ENCODE measurements at places on chromosomes 6 and 20. TPM values are rescaled to one million over a fixed set of nuclear protein-coding genes. Genes with fewer than 3 reads are reported as not detected.

The ARMC2 gene
- polyA plus RNA-seq, result 3.8 TPM

The SLC12A5 gene
- not detected for polyA plus RNA-seq

The ADTRP gene
- 12.7 TPM for polyA plus RNA-seq

The HCRTR2 gene
- not detected for polyA plus RNA-seq

The SLC22A3 gene
- polyA plus RNA-seq, result 1.8 TPM

The MYMX gene
- not detected for polyA plus RNA-seq

The CASP8AP2 gene
- polyA plus RNA-seq, result 5.4 TPM

The ADAM33 gene
- polyA plus RNA-seq, result not detected

The SLC29A1 gene
- 51.0 TPM for polyA plus RNA-seq

The PCSK2 gene
- not detected for polyA plus RNA-seq

The TGM2 gene
- polyA plus RNA-seq, result 18.4 TPM

The OR2H1 gene
- polyA plus RNA-seq, result not detected

The CRISP3 gene
- not detected for polyA plus RNA-seq

The CDH26 gene
- polyA plus RNA-seq, result 1.1 TPM

The KAT14 gene
- 9.8 TPM for polyA plus RNA-seq

The ABHD12 gene
- polyA plus RNA-seq, result 8.3 TPM

The FGD2 gene
- polyA plus RNA-seq, result 0.13 TPM

The NHSL1 gene
- polyA plus RNA-seq, result 28.1 TPM

The GLO1 gene
- polyA plus RNA-seq, result 301 TPM

The SLC22A1 gene
- 0.76 TPM for polyA plus RNA-seq

The RHAG gene
- polyA plus RNA-seq, result not detected

The DEFB112 gene
- polyA plus RNA-seq, result not detected

The KCNG1 gene
- polyA plus RNA-seq, result 4.6 TPM

The BMP6 gene
- polyA plus RNA-seq, result 0.05 TPM

The NRSN1 gene
- not detected for polyA plus RNA-seq

The CALHM4 gene
- 0.57 TPM for polyA plus RNA-seq

The NECAB3 gene
- 10.3 TPM for polyA plus RNA-seq

The CCHCR1 gene
- 7.0 TPM for polyA plus RNA-seq

The SLC22A7 gene
- polyA plus RNA-seq, result not detected

The GPR63 gene
- polyA plus RNA-seq, result 1.9 TPM

The HLA-DRA gene
- 0.21 TPM for polyA plus RNA-seq

The SNX3 gene
- 316 TPM for polyA plus RNA-seq

The PPP1R16B gene
- polyA plus RNA-seq, result not detected

The WFDC5 gene
- 2.4 TPM for polyA plus RNA-seq
